ENCODE measurements at places on chromosomes 7 and 10.
A peak's percentile ranks its signal among the peaks of the same experiment; 100 is the strongest.

DNA sequence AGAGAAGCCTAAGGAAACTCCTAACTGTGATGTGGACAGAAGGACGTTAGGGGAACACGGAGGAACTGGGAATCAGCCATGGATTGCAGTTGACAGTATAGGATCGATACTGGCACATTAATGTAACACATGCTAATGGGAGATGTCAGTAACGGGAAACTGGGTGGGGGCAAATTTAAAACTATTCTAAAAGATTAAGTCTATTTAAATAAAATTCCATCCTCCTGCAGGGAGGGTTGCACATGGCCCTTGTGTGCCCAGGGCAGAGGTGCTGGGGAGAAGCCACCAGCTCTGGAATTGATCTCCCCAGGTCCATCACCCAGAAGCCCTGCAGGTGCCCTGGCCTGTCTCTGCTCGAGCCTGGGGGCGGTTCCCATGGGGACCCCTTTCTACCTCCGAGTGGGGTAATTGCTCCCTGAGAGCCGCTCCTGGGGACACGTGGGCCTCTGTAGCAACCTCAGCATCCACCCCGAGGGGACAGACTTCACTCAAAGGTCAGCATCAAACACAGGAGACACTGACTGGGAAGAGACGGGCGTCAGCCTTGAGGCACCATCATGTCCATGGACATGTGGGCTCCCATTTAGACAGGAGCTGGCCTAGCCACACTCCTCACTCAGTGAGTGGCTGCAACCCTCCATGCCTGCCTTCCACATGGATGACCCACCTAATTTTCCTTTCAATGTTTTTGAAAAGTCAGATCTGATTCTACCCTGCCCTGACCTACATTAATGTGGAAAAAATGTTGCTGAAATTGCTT lies 21.1 kb downstream of the SCART1 start:
- no peak for DNase-seq

DNA sequence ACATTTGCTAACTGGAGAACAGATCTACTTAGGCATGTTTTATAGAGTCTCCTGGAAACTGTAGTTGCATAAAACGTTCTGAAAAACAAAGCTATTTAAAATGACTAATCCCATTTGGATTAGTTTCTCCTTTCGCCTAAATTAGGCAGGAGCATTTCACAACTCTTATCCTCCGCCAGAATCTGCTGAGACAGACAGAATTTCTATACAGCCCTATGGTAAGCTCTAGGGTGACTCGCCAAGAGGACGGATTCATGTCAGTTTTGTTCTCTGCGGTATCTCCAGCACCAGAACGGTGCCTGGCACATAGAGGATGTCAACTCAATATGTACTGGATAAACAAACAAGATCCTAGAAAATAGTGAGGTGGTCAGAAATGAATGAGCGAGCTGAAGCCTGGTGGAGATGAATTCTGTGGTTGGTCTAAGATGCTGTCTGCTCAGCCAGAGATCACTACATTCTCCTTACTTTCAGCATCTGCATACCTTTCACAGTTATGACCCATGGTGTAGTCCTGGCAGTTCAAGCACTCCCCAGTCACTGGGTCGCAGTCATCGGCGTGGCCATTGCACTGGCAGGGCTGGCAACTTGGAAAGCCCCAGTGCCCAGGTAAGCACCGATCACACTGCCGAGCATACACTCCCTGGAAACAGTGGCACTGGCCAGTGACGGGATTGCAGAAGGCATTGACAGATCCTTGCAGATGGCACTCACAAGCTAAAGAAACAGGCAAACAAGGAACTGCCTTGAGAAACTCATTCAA lies 44.0 kb downstream of the LAMB1 start:
- peak; percentile 87 for DNase-seq

GRCh38 chr7:88919478-88920131 lies 124.1 kb upstream of the TEX47 start:
- no peak for DNase-seq

DNA sequence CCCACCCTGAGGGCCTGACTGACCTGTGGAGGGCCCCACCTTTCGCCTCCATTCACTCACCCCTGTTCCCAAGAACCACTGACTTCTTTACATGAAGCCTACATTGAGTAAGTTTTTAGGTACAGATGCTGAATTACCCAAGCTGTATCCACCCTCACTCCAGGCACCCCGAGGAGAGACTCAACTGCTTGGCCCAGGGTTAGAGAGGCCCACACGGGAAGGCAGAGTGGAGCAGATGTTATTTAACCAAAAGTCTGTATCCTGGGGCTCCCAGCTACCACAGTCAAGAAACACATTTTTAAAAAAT lies 213.1 kb upstream of the FRMD4A start:
- no peak for DNase-seq

DNA sequence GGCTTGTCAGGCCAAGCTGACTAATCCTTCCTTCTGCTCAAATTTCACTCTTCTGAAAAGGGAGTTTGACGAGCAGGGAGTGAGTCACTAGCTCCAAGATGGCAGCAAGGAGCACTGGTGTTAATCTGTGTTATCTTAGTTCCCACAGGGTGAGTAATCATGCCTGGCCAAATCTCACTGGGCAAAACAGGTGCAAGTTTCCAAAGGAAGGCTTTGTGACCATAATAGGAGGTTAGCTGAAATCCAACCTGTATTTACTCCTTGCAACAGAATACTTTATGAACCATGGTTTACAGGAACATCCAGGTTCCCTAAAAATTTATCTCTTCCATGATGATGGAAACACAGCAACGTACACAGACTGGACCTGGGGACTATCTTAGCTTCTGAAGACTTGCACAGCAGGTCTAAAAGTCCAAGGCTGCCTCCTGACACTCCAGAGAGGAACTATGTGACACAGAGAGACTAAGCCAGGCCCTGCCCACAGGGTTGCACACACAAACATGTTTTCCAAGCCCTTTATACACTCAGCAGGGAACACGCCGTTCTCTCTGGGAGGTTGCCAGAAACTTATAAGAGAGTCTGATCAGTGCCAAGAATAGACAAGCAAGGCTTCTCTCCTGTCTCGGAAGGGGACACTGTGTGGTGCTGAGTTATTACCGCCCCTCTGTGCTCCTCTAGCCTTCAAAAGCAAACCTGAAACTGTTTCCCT lies 46.3 kb downstream of the PDK4 start:
- peak; percentile 31 for DNase-seq

DNA sequence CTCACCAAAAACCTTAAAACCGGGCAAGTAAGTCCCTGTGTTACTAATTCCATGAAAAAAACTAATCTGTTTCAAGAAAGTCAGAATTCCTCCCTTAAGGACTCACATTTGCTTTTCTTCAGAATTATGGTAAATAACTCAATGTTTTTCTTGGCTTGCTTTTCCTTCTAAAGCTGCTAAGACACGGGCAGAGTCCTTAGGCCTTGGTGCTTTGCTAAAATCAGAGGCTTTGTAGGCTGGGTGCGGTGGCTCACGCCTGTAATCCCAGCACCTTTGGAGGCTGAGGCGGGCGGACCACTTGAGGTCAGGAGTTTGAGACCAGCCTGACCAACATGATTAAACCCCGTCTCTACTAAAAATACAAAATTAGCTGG lies 32.0 kb downstream of the GNA12 start:
- DNase-seq, result no peak

DNA sequence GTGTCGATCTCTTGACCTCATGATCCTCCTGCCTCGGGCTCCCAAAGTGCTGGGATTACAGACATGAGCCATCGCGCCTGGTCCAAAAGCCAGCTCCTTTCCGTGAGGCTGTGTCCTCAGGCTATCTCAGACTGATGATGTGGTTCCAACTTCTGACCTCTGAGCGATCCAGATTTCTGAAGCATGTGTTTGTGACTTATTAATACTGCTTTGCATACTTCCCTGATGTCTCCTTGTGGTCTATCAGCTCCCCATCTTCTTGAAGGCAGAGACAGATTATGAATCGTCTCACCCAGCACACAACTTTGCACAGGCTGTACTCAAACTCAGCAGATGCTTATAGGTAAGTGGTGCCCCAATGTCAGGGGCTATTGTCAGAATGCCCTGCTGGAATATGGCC lies 2.0 kb upstream of the PLPP4 start:
- DNase-seq, result peak; percentile 61

GRCh38 chr10:129875993-129876726 lies 87.9 kb downstream of the EBF3 start:
- DNase-seq, result no peak

DNA sequence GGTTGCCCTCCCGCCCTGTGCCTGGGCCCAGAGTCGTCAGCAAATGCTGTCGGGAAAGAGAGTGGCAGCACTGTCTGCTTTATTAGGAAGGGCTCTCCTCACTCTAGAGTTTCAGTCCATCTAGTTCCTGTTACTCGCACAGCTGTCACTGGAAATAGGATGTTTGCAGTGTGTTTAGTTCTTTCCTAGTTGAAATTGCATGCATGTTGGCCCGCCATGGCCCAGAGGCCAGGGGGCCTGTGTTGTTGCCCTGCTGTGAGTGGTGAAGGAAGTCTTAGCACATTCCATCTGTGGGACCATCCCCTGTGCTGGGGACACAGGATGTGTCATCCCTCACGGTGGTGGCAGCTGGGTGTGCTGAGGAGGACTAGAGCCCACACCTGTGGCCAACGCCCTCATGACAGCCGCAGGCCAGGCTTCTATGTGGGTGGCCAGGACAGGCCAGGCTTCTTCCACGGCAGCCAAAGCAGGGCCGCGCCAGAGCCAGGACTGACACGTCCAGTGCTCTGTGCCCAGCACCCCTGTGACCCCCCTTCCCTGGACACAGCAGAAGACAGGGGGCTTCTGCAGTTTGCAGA lies 45.4 kb downstream of the ZNF467 start:
- no peak for DNase-seq

DNA sequence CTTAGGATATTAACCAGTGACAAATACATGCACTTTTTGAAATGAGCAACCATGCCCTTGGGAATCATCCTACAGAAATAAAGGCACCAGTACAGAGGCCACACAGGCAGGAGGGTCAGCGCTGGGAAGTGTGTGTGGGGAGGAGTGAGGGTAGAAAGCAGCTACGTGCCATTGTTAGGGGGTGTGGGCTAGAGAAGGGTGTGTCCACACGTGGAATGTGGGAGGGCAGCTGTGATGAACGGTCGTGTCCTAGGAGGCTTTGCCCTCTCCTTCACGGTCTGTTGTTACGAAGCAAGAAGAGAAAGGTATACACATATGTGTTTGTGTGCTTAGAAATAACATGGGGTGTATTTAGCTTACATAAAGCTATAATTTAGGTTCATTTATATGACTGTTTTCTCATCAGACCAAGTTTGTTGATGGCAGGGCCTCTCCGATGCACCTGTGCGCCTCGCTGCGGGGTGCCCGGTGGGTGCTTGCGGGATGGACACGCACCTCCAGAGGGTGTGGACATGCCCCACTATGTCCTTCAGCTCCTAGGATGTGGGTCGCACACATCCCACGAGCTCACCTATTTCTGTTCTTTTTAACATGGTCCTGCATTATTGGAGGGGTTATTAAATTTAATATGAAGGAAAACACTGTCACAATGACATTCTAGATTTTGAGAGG lies 16.9 kb upstream of the GET4 start:
- no peak for DNase-seq

- DNase-seq, result peak; percentile 3
Observed at GRCh38 chr10:105585753-105586152, 944.7 kb downstream of the SORCS3 start.

DNA sequence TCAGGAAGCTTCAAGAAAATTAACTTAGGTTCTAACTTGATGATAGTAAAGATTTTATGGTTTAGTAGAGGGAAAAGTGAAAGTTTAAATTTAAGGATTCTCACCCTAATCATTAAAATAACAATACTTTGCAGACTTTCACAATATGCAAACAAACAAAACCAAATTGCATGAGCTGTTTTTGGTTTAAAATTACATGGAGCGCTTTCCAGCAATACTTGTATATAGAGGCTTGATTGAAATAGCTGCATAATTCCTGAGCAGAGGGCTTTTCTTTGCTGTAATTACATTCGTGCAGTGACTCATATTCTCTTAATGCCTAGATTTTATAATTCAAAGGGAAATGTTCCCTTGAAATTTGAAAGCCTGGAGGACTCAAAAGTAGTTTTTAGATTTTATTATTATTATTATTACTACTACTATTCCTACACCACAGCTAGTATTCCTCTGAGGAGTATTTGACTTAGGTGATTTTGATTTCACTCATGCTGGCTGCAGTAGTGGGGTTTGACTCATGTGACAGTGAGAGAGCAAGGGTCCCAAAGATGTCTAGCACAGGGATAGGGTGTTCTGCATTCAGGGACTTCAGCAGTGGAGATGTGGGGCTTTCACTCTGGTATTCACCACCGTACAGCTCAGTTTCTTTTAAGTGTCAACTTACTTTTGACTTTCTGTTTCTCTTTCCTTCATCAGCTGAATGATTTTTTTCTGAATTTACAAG lies 138.1 kb downstream of the ADAM22 start:
- DNase-seq, result no peak

DNA sequence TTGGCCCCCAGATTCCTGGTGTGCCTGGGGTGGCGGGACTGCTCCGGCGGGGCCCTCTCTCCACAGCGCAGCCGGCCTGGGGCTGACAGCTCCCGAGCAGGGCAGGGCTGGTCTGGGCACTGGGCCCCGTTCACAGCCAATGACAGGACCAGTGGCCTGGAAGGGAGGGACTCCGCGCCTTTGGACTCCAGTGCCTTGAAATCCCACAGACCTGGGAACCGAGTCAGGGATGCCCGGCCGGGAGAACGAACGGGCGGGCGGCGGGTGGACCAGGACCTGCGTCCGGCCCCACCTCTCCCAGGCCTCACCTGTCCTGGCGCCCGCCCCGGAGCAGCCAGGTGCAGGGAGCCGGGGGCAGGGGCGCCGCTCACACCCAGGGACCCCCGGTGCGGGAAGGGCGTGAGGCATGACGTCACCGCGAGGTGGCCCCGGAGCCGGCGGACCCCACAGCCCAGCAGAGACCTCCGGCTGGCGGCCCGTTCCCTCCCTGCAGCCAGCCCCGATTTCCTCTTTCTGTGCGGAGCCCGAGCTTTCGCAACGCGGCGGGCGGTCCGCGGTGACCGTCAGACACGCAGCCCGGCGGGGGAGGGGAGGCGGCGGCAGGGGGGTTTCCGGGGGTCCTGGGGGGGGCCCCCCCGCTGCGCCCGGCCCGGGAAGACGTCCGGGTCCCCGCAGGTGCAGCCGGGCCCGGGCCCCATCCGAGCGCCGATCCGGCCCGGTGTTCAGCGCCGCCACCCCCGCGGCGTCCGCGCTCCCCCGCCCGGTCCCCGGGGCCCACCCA lies 743 bp downstream of the ADAP1 start:
- peak; percentile 58 for DNase-seq

- peak; percentile 56 for DNase-seq
Observed at GRCh38 chr7:42735081-42735480, 176.8 kb downstream of the C7orf25 start.

- DNase-seq, result no peak
Observed at GRCh38 chr7:156113731-156114130, 301.5 kb upstream of the SHH start.

DNA sequence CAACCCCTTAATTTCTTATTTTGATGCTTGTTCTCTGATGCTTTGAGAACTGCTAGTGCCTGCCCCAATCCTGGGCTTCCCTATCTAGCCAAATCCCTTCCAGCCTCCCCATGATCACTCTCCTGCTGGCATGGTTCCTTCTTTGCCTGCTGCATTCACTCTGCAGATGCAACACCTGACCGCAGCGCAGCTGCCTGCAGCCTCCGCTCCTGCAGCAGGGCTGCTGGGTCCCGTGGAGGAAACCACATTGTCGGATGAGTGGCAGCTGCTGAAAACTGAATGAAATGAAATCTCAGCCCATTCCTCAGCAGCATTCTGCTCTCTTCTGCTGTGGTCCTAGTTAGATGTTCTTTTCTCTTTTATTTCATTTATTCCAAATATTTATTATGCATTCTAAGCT lies 320.3 kb downstream of the CCDC3 start:
- no peak for DNase-seq

Data from AG10803 (cell line).